Activated T-helper 17 cell treated with anti-CD3 and anti-CD28 coated beads, Interleukin-2, amount 50 U/mL, for 72 hours (primary cell): ENCODE measurements at places on chromosomes 2 and 18. TPM values are rescaled to one million over a fixed set of nuclear protein-coding genes. Genes with fewer than 3 reads are reported as not detected.

- no peak for ATAC-seq
These were observed 53.5 kb downstream of the PPIG start for GRCh38 chr2:169637620-169638019.

Gene IL36G
- total RNA-seq, result 0.48 TPM

DNA sequence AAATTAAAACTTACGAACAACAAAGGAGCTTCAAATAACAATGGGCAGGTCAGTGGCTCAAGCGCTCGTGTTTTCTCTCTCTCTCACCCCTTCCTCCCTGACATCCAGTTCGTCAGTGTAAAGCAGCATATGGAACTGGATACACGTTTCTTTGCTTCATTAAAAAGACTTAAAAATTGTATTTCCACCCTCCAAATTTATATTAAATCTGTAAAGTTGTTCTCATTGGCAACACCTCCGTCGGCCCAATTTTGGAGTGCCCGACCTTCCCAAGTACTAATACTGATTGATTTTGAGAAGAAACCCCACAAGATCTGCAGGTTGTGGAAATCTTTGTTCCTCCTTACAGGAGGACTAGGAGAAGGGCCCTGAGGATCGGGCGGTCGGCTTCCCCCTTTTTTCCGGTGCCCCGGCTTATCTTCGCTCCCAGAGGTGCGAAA is 2.2 kb downstream of the TBR1 start:
- ATAC-seq, result no peak

DNA sequence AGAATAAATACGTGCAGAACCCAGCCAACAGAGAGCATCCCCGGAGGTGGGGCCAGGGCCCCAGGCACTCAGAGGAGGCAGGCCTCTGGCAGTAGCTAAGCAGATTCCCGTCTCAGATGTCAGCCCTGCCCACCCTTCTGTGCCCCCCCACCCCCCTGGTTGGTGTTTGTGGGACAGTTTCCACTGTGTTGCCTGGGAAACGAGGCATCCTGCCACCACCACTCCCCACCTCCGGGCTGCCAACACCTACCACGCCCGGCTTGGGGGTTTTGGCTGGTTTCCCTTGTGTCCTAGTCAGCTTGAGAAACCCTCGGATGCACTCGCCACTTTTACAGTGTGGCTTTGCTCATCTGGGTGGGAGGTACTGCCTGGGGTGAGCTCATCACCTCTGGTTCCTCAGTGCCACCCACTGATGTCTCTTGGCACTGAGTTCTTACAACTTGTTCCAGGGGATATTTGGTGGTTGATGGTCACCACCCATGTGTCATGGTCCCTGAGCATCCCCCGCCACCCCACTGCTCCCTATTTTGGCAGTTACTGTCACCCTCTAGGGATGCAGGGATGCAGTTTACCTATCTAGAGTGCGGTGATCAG is 72.4 kb upstream of the YWHAQ start:
- ATAC-seq, result peak; percentile 96

- ATAC-seq, result no peak
These were observed 218.9 kb downstream of the PARD3B start for GRCh38 chr2:204763974-204764703.

Gene PKDCC
- total RNA-seq, result not detected

DNA sequence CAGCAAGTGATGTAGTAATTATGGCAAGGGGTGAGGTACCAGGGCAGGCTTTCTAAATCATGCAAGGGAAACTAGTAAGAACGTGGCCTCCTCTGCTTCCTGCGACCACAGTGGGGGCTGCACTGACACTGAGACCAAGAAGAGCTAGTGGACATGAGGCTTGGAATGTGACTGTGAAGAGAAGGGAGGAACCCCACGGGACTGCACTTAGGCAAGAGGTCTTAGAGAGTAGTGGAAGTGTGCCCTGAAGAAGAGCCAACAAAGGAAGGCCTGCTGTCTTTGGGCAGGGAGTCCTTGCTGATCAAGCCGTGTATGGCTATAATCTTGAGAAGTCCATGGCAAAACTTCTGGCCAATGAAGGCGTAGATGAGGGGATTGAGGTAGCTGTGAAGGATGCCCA is 8.9 kb upstream of the RUFY4 start:
- ATAC-seq, result no peak

Gene MARCO
- total RNA-seq, result not detected

Gene TBC1D8
- total RNA-seq, result 0.45 TPM

- peak; percentile 39 for ATAC-seq
These were observed 80.9 kb downstream of the CHRNA1 start for GRCh38 chr2:174683392-174683759.

Gene HNMT
- total RNA-seq, result not detected

- ATAC-seq, result no peak
These were observed 27.9 kb downstream of the REV1 start for GRCh38 chr2:99461828-99462483.

- peak; percentile 86 for ATAC-seq
These were observed 64.3 kb downstream of the BABAM2 start for GRCh38 chr2:27954771-27955383.

Gene PSTPIP2
- total RNA-seq, result 4.3 TPM

- ATAC-seq, result no peak
These were observed 14.0 kb downstream of the USP14 start for GRCh38 chr18:172361-172760.

DNA sequence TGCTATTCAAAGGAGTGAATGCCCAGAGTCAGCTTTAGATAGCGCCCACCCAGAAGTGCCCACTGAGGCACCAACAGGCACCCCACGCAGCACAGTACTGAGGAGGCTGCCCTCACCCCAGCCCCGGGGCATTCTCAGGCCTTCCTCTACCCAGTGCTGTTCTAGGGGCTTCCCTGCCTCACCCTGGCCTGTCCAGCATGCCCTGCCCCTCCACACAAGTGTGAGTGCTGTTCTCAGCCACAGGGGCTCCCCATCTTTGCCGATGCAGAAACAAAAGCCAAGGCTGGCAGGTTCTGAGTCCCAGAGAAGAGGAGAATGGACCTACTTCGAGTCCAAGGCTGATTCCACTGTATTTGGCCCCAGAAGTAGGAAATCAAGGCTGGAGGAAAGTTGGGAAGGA is 15.8 kb downstream of the BIN1 start:
- ATAC-seq, result no peak

GRCh38 chr2:71505086-71505769 is 51.9 kb downstream of the DYSF start:
- ATAC-seq, result peak; percentile 12

DNA sequence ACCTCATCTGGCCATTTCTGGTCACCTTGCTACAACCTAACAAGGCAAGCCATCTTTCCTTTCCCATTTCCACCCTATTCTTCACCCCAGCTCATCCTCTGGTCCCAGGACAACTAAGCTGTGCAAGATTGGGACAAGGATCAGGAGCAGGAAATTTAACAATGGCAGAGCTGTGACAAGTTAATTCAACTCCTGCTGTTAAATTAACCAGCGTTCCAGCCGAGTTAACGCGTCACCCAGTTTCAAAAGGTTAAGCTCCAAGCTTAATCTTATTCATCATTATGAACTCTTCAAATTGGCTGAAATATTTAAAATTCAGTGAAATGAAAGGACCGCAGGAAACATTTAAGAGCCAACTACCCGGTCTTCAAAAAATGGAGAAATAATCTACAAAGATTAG is 231.9 kb downstream of the GRB14 start:
- no peak for ATAC-seq

DNA sequence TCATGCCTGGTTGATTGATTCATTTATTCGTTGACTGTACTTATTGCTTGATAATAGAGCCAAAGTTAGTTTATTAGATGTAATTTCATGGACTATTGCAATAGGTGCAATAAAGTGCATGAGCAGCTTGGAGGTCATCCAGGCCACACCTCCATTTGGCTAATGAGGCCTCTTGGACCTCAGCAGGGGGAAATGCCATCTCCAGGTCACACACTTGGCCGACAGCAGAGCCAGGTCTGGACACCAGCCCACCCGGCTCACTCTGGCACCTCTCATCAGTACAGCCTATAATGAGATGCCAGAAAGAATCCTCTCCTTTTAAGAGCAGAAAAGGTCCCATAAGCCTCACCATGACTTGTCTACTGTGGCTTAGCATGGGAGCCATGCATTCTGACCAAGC is 71.2 kb upstream of the AFF3 start:
- ATAC-seq, result no peak

Gene MATN3
- not detected for total RNA-seq

DNA sequence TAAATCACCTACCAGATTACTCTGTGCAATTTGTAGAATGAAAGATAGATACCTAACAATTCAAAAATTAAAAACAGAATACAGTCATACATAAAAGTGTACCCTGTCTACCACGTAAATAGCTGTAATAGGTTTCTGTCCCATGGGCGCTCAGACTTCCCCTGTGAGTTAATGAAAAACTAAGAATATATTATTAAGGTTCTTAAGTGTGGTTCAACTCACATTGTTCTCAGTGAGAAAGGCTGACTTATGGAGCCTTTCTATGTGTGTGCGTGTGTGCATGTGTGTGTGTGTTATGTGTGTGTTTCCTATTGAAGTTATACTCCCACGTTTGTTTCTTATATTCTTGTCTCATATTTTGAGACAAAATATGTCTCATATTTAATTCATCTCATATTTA is 114.6 kb upstream of the CD302 start:
- ATAC-seq, result no peak

DNA sequence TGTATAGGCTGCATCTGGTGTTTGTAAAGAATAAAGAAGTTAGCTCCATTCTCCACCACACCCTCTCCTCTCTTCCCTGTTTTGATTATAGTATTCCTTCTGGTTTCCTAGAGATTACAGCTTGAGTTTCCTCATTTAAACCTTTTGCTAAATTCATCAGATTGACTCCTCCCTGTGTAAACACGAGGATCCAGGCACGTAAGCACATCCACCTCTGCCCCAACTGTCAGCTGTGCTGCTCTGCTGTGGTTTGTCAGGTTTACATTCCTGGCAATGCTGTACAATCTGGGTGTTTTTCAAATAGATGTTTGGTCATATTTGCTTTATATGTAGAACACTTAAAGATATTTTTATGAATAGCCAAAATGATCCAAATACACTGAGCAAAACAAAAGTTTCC is 302.8 kb downstream of the PTGR3 start:
- no peak for ATAC-seq

Gene GKN2
- total RNA-seq, result not detected

- no peak for ATAC-seq
These were observed 448.7 kb upstream of the NETO1 start for GRCh38 chr18:73316513-73316912.

GRCh38 chr2:132975193-132976105 is 305.4 kb upstream of the LYPD1 start:
- no peak for ATAC-seq

GRCh38 chr2:203681978-203682377 is 24.5 kb upstream of the CD28 start:
- ATAC-seq, result no peak

Gene ACMSD
- not detected for total RNA-seq

- no peak for ATAC-seq
These were observed 128.1 kb upstream of the LHCGR start for GRCh38 chr2:48883661-48884060.

DNA sequence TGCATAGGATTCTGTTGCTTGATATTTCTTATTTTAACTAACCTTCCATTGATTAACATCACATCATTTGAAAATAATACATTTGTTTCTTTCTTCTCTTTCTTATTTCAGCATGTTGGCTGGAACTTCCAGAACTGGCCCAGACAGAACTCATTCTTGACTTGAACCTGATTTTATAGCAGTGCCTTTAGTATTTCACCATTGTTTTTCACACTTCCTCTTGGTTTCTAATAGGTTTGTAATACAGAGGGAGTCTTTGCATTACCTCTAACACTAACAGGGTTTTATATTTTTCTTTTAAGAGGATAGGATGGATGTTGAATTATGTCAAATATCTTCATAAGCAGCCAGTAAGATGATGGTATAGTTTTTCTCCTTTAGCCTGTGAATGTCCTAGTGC is 39.2 kb downstream of the SEMA4F start:
- ATAC-seq, result no peak

DNA sequence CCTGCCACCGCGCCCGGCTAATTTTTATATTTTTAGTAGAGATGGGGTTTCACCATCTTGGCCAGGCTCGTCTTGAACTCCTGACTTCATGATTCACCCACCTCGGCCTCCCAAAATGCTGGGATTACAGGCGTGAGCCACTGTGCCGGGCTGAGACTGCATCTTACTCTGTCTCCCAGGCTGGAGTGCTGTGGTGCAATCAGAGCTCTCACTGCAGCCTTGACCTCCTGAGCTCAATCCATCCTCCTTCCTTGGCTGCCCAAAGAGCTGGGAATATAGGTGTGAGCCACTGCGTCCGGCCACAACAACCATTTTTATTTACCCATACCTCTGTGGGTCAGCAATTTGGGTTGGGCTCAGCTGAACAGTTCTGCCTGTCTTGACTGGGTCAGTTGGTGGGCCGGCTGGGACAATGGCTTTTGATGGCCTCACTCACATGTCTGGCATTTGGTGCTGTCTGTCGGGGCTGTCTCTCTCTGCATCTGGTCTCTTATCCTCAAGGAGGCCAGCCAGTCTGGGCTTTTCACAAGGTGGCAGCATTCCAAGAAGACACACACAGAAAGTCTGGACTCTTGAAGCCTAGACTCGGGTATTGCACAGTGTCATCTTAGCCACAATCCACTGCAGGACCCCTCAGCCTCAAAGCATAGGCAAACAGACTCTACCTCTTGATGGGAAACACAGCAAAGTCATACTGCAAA is 116.8 kb upstream of the GATA6 start:
- ATAC-seq, result no peak
